ENCODE measurements at places on chromosomes 7 and 10.

DNA sequence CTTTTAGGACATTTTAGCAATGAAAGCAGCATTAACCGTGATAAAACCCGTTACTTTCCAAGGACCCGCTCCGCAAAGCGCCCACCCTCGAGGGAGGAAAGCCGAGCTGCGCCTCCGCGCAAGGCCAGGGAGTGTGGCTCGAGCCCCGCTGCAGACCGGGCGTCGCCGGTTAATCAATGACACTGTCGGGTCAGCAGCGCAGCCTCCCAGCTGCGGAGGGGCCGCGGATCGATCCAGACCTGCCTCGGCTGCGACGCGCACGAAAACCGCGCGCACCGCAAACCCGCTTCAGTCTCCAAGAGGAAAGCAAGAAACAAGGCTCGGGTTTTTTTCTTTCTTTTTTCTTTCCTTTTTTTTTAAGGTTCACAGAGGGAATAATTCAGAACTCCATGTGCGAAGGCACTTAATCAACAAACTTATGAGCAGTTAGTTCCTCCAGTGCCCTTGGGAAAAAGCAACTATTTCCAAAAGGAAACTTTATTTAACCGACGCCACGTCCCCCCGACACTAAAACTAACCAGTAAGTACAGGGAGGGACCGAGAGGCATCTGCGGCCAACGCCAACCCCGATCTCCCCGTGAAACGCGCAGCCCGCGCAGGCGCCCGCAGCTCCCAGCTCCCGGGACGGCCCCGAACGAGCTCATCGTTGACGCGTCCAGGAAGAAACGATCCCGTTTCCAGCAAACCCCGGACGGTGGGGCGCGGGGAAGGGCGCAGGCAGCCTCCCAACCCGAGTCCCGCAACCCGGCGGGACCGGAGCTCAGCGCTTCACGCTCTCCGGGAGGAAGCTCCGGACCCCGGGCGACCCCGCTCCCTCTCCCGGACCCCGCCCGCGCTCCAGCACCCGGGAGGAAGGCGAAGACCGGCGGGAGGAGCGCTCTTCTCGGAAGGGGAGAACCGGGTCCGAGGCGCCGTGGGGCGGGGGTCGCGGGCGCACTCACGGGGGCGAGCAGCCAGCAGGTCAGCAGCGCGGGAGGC, 598 bp downstream of the VIPR2 start:
- DNase-seq, result no peak

- DNase-seq, result no peak
These were observed 79.9 kb downstream of the ZMIZ1 start for GRCh38 chr10:79148452-79149344.

DNA sequence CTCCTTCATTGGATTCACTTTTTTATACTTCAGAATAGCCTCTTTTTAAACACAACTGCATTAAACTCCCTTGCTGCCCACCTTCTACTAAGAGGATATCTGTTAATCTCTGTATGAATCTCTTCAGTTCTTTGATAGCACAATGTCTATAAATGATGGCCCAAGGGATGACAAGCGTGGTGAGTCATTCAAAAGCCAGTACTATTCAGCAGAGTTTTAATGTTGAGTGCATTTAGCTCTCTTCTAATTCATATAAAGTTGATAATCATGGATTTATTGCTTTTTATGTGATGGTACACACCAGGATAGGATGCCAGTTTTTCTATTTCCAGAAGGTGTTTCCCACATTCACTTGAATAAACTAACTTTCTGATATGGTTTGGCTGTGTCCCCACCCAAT, 57.4 kb upstream of the HECTD2 start:
- DNase-seq, result no peak

GRCh38 chr7:87561102-87561501, 39.6 kb downstream of the ABCB1 start:
- DNase-seq, result no peak

DNA sequence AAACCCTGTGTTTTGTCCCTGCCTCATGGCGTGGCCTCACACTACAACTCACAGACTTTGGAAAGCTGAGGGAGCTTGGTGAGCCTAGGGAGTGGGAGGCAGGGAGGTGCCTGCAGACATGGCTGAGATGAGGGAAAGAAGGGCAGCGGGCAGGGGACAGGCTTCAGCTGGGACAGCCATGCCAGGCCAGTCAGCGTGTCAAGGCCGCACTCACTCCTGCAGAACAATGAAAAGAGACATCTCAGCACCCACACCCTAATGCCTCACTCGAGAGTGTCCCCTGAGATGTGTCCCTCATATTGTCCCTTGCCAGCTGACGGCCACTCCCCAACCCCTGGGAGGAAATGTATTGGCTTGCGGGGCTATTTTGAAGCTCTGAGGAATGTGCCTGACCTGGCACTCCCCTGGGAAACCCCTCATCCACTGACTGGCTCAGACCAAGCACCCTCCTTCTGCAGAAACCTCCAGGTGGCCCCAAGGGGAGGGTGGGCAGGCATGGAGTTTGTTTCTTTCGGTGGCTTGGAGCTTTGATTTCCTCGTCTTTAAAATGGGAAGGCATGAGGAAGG, 31.6 kb downstream of the SH3PXD2A start:
- no peak for DNase-seq

DNA sequence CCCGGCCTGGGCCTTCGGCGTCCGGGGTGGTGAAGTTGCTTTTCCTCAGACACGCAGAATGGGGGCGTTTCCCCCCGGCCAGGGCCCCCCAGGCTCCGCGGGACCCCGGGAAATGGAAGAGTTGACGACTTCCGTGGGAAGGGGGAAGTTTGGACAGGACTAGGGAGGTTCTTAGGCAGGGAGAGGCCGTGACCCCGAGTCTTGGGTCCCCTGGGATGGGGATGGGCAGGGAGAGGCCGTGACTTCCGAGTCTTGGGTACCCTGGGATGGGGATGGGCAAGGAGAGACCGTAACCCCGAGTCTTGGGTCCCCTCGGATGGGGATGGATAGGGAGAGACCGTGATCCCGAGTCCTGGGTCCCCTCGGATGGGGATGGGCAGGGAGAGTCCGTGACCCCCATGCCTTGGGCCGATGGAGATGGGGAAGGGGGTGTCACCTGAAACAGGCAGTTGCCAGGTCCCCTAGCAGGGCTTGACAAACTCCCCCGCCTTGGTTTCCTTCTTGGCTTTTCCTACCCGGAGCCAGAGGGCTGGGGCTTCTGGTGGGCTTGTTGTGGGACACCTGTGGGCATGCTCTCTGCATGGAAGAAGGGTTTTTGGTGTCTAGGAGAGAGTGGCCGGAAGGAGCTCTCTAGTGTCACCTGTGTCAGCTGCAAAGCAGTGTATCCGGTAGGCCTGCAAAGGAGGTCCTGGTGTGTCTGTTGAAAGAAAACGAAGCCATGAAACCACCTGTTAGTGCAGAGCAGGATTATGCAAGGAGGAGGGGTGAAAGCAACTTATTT, 1.1 kb downstream of the TRRAP start:
- DNase-seq, result peak; percentile 56

DNA sequence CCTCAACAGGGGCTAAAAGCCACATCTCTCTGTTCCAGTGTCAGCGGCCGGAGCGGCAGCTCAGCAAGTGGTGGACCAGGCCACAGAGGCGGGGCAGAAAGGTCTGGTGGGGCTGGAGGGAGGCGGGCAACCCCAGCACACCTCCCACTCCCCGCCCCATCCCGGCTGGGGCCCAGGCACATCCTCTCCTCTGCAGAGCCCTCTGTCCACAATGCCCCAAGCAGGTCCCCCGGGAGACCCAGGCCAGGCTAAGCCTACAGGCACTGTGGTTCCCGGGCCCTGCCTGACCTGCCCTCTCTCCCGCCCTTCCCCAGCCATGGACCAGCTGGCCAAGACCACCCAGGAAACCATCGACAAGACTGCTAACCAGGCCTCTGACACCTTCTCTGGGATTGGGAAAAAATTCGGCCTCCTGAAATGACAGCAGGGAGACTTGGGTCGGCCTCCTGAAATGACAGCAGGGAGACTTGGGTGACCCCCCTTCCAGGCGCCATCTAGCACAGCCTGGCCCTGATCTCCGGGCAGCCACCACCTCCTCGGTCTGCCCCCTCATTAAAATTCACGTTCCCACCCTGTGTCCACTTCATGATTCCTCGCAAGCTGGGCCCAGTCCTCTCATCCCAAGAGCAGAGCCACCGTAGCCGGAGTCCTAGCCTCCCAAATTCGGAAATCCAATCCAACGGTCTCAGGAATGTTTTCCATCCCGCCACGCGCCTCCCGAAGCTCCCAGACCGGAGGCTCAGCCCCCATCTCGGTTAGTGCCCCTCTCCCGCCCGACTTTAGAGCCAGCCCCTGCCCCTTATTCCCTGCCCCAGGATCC, 2.1 kb downstream of the ADIRF start:
- DNase-seq, result no peak

DNA sequence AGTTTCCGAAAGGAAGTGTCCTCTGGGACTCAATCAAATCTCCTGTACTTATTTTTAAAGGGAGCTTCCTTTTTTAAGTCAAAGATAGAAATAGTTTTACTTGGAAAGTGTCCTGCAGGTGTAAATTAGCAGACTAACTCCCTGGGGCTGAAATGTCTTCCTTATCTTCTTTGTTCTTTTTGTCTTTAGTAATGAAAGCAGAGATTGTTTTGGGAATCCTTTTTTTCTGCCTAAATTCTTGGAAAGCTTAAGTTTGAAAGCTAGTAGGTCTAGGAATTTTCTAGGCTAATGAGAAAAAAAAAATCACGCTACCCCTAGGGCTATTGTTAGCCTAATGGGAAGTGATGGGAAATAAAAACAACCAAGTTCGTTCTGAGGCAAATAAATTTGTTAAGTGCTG, 139.1 kb upstream of the CSTF2T start:
- no peak for DNase-seq

- DNase-seq, result no peak
These were observed 350.3 kb downstream of the HPSE2 start for GRCh38 chr10:98885378-98885777.

DNA sequence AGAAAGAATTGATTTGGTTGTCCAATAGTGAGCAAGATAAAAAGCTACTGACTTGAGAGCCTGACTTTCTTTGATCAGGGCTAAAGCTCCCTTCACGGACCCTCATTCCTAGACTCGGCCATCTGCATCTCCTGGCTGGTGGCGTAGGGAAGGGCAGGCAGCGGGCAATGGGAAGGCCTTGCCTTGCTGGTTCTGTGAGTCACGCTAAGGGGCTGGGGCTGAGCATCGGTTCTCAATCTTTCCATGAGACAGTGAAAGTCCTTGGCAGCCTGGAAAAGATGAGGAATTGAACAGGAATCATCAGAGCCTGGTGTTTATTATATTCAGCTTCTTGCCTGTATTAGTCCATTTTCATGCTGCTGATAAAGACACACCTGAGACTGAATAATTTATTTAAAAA, 475.3 kb downstream of the PLXNA4 start:
- no peak for DNase-seq

DNA sequence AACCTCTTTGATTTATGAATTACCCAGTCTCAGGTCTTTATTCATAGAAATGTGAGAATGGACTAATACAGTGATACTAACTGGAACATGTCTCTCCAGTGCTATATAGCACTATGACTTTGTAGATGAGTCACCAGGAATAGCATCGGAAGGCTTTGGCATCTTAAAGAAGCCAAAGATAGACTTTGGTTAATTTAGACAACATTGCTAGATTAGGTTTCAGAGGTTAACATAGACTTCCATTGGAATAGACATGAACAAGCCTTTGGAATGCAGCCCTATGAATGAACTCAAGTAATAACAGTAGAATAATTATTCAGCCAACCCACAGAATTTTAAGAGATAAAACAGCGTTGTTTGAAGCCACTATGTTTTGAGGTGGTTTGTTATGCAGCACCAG, 169.2 kb downstream of the HGF start:
- no peak for DNase-seq

GRCh38 chr7:157875230-157876179, 538.7 kb downstream of the DNAJB6 start:
- DNase-seq, result no peak

- DNase-seq, result no peak
These were observed 28.0 kb downstream of the NIPSNAP2 start for GRCh38 chr7:55992346-55992745.

- DNase-seq, result no peak
These were observed 137.6 kb downstream of the TSPAN12 start for GRCh38 chr7:120720317-120720716.

DNA sequence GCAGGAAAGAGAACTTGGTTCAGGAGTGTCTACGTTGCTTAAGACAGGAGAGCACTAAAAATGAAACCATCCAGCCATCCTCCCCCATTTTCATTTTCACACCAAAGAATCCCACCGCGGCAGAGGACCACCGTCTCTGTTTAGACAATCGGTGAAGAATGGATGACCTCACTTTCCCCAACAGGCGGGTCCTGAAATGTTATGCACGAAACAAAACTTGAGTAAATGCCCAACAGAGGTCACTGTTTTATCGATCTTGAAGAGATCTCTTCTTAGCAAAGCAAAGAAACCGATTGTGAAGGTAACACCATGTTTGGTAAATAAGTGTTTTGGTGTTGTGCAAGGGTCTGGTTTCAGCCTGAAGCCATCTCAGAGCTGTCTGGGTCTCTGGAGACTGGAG, 1.4 kb upstream of the IL6 start:
- peak; percentile 21 for DNase-seq

GRCh38 chr10:102153093-102153620, 968 bp downstream of the NOLC1 start:
- peak; percentile 23 for DNase-seq

DNA sequence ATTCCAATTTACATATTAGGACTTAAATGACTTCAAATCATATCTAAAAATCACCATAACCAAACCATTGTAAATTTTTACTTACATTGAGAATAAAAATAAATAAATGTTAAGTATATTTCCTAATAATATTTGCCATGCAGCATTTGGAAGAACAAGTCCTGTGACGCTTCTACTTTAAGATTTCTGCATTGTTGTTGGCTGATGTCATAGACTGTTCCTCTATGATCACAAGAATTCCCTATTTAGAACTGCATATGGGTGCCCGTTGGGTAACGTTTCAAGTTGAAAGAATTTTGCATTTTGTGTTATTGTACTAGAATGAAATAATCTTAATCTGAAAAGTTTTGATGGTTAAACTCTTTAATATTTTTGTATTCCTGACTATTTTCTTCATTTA, 5.1 kb upstream of the ITGB1 start:
- no peak for DNase-seq

GRCh38 chr7:93972029-93972725, 32.0 kb downstream of the BET1 start:
- no peak for DNase-seq

- no peak for DNase-seq
These were observed 31.1 kb upstream of the GOLGA7B start for GRCh38 chr10:97818572-97818971.

- no peak for DNase-seq
These were observed 20.5 kb downstream of the YKT6 start for GRCh38 chr7:44221231-44221791.

GRCh38 chr10:118955951-118956801, 73.3 kb upstream of the NANOS1 start:
- no peak for DNase-seq

DNA sequence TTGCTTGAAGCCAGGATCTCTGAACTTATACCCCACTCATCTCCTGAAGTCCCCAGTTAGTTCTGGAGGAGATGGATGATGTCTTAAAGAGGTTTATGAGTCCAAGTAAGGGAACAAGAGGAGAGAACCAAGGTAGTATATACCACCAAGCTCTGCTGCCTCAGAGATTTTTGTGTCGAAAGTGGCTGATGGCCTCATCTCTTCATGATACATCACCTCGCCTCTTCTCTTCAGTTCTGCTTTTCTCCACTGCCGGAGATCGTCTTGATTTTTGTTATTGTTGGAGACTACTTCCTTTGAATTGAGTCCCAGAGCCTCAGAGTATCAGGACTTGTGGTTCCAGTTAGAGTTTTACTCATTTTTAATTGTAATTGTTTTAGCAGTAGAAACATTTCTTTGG, 1.9 kb downstream of the VTI1A start:
- DNase-seq, result no peak

Measured in HAP-1 (cell line).